Aorta (tissue), 5 donors: ENCODE measurements at places on chromosomes 1 and 21. TPM values are rescaled to one million over a fixed set of nuclear protein-coding genes. Genes with fewer than 3 reads are reported as not detected.

DNA sequence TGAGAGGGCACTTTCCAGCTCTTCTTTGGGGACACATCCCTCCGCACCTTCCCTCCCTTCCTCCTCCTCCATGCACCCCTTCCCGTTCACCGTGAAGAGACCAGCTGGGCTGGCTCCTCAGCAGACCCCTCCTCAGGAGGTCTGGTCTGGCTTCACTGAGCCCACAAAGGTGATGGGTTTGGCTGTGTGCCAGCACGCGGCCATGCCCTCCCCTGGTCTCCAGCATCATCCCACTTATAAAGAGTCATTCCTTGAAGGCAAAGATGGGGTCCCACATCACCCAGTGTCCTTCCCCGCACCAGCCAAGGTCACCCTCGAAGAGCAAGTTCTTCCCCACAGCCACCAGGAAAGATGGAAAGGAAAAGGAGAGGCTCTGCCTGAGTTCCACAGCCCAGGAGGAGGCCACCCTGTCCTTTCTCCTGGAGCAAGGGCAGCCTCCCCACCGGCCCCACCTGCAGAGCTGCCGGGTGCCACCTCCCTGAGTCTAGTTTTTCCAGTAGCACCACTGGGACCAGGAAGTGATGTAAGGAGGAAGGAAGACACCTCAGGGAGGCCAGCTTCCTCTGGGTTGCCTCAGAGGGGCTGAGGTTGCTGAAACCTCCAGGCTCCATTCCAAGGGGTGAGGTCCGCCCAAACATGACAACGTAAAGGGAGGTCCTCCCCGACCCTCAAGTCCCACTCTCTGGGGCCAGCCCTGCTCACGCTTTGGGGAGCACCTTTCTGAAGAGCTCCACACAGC lies 32.7 kb downstream of the RIPK4 start:
- H3K36me3 ChIP-seq = no peaks in the 10 kb centered on the region
- H3K27ac ChIP-seq = no peak overlapping the region
- no peaks in the 10 kb centered on the region for H3K27me3 ChIP-seq

CELA2B gene
- not detected for polyA plus RNA-seq

- no peak for DNase-seq
- no peak overlapping the region for H3K27ac ChIP-seq
- H3K27me3 ChIP-seq = no peaks in the 10 kb centered on the region
- no peak overlapping the region for H3K4me3 ChIP-seq
- no peaks in the 10 kb centered on the region for H3K4me1 ChIP-seq
- no peaks in the 10 kb centered on the region for H3K36me3 ChIP-seq
These were observed 56.9 kb upstream of the IVNS1ABP start for GRCh38 chr1:185373813-185374529.

CELA3A gene
- 9.5 TPM for polyA plus RNA-seq

DNA sequence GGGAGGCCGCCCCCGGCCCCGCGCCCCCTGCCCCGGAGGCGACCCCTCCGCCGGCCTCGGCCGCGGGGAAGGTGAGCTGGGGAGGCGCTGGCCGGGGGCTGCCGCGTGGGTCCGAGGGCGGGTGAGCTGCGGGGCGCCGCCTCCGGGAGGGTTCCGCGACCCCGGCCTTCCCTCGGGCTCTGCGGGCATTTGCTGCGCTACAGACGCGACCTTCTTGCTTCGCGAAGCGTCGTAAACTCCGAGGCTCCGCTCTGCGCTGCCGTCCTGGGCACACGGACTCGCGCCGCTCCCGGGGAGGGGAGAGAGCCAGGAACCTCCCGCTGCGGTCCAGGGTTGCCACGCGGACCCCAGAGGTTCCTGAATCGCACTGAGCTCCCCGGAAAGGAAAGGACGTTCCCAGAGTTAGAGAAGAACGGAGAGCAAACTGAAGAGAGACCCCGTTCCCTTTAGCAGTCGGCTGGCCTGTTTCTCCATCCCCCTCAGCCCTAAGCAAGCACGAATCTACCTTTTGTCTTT lies 345 bp downstream of the SLX9 start:
- H3K36me3 ChIP-seq = peaks cover 2% of the 10 kb centered on the region
- H3K4me1 ChIP-seq = no peaks in the 10 kb centered on the region
- H3K27me3 ChIP-seq = no peaks in the 10 kb centered on the region
- DNase-seq = peak; percentile 80
- H3K4me3 ChIP-seq = peak overlapping the region; percentile 86
- H3K27ac ChIP-seq = no peak overlapping the region

DNA sequence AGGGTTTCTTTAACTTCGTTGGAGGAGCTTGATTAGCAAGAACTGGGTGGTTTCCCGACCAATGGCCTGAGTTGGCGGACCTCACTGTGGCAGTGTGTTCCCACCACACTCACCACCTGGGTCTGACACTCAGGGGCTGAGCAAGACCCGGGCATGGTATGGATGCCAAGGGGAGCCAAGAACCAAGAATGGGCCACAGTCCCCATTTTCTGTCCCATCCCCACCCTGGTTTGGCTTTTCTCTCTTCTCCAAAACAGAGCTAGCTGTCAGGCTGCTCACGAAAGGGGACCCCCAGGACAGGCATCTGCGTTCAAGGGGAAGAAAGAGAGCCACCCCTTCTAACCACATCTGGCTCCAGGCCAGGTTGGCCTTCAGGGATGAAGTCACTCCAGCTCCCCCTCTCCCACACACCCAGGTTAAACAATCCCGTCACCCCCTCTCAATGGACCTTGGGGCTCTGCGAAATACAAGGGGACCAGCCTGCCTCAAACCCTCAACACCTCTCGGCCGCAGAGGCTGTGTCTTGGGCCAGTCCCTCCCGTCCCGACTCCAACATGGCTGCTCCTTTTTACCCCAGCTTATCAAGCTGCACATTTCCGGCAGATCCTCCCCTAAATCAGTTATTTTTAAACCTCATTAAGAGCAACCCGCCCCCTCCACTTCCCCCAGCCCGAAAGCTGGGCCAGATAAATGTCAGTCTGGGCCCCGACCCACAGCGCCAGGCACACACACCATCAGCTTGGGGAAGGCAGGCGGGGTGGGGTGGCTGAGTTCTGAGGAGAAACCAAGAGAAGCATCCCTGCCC lies 3.4 kb downstream of the TAGLN2 start:
- no peaks in the 10 kb centered on the region for H3K4me1 ChIP-seq
- no peaks in the 10 kb centered on the region for H3K27me3 ChIP-seq
- H3K4me3 ChIP-seq = no peak overlapping the region
- H3K36me3 ChIP-seq = peaks cover 9% of the 10 kb centered on the region
- DNase-seq = no peak

GRCh38 chr1:196260270-196260669 lies 348.0 kb downstream of the KCNT2 start:
- no peaks in the 10 kb centered on the region for H3K27me3 ChIP-seq
- H3K4me3 ChIP-seq = no peak overlapping the region
- H3K36me3 ChIP-seq = no peaks in the 10 kb centered on the region
- no peak for DNase-seq
- H3K4me1 ChIP-seq = no peaks in the 10 kb centered on the region

DNA sequence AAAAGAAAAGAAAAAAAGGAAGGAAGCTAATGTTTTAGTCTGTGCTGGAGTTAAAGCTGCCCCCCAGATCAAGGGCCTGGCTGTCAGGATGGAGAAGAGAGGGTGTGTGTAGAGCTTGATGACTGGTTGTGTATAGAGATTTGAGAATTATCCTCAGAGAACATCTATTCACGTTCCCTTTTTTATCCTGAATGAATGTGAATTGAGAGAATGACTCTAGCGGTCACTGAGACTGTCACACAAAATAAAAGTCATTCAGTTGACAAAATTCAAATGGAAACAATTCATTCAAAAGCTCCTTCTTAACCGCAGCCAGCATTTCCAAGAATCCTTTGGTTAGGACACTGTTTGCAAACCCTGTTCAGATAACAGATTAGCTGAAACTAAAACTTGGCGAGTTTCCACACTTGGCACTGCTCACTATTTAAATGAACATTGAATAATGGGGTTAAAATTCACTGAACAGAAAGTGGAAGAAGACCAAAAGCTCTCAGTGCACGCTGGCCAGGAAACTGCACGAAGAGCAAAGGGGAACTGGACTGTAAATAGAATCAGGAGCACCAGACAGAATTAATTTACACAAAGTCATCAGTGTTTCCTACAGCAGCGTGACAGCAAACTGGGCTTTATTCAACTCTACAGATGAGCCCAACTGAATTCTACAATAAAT lies 13.6 kb upstream of the FAM89A start:
- peaks cover 2% of the 10 kb centered on the region for H3K27me3 ChIP-seq
- H3K36me3 ChIP-seq = no peaks in the 10 kb centered on the region
- H3K4me1 ChIP-seq = no peaks in the 10 kb centered on the region

- no peak for DNase-seq
- no peaks in the 10 kb centered on the region for H3K27me3 ChIP-seq
- no peak overlapping the region for H3K4me3 ChIP-seq
- no peak overlapping the region for H3K27ac ChIP-seq
These were observed 39.1 kb downstream of the CLSTN1 start for GRCh38 chr1:9784508-9785133.

GRCh38 chr1:231359113-231359512 lies 21.0 kb downstream of the SPRTN start:
- H3K4me3 ChIP-seq = no peak overlapping the region
- H3K4me1 ChIP-seq = no peaks in the 10 kb centered on the region
- H3K27me3 ChIP-seq = no peaks in the 10 kb centered on the region
- H3K36me3 ChIP-seq = no peaks in the 10 kb centered on the region
- no peak overlapping the region for H3K27ac ChIP-seq

DNA sequence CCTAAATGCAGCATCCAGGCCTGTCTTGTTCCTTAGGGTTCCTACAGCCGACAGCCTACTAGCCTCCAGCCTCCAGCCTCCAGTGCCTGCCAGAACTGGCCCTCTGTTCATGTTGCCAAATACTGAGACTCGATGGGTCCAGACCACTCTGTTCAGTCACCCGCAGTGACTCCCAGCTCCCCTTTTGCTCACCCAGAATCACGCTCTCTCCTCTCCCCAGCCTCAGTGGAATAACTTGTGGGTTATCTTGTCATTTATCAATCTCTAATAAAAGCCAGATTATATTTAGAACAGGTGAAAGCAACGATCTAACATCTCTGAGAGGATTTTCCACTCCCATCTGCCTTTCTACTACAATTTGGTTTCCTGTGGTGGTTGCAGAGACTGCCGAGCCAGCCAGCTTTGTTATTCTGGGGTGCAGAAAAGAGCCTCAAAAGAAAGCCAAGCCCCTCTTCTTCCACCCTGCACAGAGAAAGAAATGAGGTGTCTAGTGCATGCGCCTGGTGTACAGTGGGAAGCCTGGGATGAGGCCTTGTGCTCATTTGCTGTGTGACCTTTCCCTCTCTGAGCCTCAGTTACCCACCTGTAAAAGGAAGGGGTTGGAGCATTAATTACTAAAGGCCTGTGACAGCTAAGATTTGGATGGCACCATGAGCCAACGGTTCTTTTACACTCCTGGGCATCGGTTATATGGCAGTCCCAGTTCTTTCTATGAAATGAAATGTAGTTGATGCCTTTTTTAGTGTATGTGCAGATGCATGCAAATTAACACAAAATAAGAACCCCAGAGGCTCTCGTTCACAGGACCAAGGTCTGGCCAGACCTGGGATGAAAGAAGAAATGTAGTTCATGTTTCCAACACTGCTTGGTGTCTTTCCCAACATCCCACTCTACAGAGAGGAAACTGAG lies 42.9 kb upstream of the ID3 start:
- no peaks in the 10 kb centered on the region for H3K36me3 ChIP-seq
- H3K27me3 ChIP-seq = no peaks in the 10 kb centered on the region
- no peak overlapping the region for H3K4me3 ChIP-seq

TLCD4 gene
- polyA plus RNA-seq = 2.7 TPM

LRRC8C gene
- 0.75 TPM for polyA plus RNA-seq

DNA sequence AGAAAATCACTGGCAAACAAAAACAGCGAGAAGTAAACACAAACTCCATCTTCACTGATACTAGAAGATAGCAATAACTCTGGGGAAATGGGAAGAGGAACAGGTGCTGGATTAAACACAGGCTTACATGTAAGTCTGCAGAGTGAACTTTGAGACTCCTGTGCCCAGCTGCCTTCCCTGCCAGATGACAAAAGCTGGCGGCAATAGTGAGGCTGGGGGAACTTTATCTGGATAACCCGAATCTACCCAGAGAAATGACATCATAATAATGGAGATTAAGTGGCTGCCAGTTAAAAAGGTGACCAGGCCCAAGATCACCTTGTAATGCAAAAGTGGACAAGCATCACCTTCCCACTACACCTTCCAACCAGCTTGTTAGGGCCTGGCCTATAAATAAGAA lies 184.5 kb downstream of the CHRM3 start:
- no peak for DNase-seq
- no peaks in the 10 kb centered on the region for H3K27me3 ChIP-seq
- no peaks in the 10 kb centered on the region for H3K4me1 ChIP-seq
- no peak overlapping the region for H3K27ac ChIP-seq

DNA sequence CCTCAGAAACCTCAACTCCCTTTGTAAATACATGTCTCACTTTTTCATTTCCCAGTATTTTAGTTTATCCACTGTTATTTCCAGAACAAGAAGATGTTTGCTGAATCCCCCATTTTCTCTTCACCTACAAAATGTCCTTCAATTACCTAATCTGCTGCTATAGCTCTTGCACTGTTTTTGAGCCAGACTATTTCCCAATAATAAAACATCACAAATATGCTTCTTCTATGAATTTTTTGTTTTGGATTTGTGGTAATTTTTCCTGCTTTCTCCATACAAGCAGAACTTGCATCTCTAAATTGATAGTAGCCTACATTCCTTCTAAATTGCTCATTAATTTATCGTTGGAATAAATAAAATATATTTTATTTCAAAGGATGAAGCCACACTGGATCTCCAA lies 199.6 kb upstream of the C1orf87 start:
- H3K27me3 ChIP-seq = no peaks in the 10 kb centered on the region
- DNase-seq = no peak
- no peak overlapping the region for H3K4me3 ChIP-seq
- no peak overlapping the region for H3K27ac ChIP-seq
- H3K36me3 ChIP-seq = no peaks in the 10 kb centered on the region

GRCh38 chr1:63343922-63344321 lies 21.6 kb downstream of the FOXD3 start:
- H3K27me3 ChIP-seq = no peaks in the 10 kb centered on the region
- peaks cover 1% of the 10 kb centered on the region for H3K36me3 ChIP-seq
- no peaks in the 10 kb centered on the region for H3K4me1 ChIP-seq
- no peak for DNase-seq

DNA sequence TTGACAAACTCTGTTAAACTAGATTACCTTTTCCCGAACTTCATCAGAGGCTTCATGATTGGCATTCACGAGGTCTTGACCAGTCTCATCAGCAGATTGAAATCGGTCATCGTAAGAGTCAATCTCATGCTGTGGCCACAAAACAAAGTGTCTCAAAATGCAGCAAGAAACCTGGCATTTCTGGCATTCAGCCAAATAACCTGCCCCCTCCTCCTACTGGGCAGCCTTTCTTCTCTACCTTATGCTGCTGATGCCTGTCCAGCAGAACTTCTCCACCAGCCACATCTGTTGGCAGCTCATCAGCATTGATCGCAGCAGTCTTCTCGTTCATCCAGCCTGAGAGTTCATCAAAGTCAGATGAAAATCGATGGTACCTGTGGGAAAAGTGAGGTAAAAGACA lies 12.2 kb downstream of the SPTA1 start:
- no peaks in the 10 kb centered on the region for H3K27me3 ChIP-seq
- DNase-seq = no peak
- no peaks in the 10 kb centered on the region for H3K36me3 ChIP-seq
- H3K4me1 ChIP-seq = no peaks in the 10 kb centered on the region

- H3K4me3 ChIP-seq = no peak overlapping the region
- DNase-seq = no peak
- H3K27me3 ChIP-seq = no peaks in the 10 kb centered on the region
- H3K36me3 ChIP-seq = no peaks in the 10 kb centered on the region
- no peaks in the 10 kb centered on the region for H3K4me1 ChIP-seq
These were observed 8.2 kb downstream of the OR2T10 start for GRCh38 chr1:248589334-248589733.

- no peaks in the 10 kb centered on the region for H3K27me3 ChIP-seq
- no peak overlapping the region for H3K27ac ChIP-seq
- no peak for DNase-seq
- no peaks in the 10 kb centered on the region for H3K36me3 ChIP-seq
These were observed 382.6 kb upstream of the NR5A2 start for GRCh38 chr1:199644912-199645311.

EPHB2 gene
- polyA plus RNA-seq = 0.88 TPM
